ENCODE measurements at places on chromosomes 2 and 18. TPM values are rescaled to one million over a fixed set of nuclear protein-coding genes. Genes with fewer than 3 reads are reported as not detected.

DNA sequence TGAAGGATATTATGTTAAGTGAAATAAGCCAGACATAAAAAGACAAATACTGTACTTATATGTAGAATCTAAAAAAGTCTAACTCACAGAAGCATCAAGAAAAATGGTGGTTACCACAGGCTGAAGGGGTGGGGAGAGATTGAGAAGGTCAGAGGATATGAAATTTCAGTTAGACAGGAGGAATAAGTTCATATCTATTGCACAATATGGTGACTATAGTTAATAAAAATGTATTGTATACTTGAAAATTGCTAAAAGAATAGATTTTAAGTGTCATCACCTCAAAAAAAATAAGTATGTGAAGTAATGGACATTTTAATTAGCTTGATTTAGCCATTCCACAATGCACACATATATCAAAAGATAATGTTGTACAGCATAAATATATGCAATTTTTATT lies 19.8 kb downstream of the ACMSD start:
- no peak for DNase-seq

DNA sequence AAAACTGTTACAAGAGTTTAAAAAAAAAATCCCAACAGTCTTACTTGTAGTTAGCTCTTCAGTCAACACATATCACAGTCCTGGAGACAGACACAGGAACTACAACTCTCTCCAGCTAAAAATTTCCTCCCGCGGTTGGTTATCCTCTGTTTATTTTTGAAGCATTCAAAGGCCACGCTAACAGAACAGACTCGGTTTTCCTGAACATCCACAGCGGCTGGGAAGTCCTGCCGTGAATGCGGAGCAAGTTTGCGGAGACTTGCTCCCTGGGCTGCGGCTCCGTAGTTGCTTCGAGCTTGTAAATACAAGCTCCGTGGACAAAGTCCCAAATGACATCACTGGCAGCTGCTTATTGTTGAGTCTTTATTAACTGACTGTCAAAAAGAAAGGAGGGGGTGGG lies at the start of gene NCKAP5:
Gene NCKAP5, minus strand, starts transcription at position 292 of the 400 bp plus-strand sequence. CDS start 50,937 bp downstream, outside the sequence.
- peak; percentile 61 for DNase-seq

DNA sequence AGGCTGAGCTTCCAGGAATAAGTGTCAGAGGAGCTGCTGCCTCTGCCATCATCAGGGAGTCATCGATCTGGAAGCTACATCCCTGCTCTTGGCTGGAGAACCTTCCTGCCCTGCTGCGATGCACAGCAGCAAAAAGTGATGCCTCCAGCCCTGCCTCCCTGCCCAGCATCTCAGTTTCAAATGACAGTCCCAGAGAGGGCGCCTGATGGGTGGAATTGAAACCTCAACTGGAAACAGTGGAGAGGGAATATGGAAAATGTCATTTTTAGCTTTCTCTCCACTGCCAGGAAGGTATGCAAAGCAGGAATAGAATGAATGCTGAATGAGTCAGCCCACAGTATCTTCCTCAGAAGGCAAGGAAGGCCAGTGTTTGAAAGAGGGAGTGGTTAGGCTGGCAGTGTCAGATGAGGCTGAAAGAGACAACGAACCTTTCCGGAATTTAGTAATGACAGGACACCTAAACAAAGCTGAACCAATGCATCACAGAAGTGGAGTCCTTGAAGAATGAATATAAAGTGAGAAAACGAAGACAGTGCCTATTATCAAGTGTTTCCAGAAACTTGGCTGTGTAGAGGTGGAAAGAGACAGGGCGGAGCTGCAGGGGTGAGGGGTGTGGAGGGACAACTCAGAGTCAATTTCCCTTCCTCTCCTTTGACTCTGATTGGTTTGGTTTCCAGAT lies 153.9 kb upstream of the NDUFV2 start:
- peak; percentile 75 for DNase-seq

The PEX13 gene
- total RNA-seq, result 42.3 TPM

The DNAJC5G gene
- total RNA-seq, result not detected
